ENCODE measurements at places on chromosomes 1 and 21.

- DNase-seq = no peak
Measured at GRCh38 chr1:66316464-66317247, 217.3 kb upstream of the SGIP1 start.

DNA sequence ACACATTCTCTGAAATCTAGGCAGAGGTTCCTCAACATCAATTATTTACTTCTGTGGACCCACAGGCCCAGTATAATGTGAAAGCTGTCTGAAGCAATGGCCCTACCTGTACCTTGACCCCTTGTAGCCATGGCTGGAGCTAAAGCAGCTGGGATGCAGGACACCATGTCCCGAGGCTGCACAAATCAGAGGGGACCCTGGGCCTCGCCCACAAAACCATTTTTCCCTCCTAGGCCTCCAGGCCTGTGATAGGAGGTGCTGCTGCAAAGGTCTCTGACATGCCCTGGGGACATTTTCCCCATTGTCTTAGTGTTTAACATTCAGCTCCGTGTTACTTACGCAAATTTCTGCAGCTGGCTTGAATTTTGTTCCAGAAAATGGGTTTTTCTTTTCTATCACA lies 110.5 kb downstream of the BRINP3 start:
- DNase-seq = no peak

DNA sequence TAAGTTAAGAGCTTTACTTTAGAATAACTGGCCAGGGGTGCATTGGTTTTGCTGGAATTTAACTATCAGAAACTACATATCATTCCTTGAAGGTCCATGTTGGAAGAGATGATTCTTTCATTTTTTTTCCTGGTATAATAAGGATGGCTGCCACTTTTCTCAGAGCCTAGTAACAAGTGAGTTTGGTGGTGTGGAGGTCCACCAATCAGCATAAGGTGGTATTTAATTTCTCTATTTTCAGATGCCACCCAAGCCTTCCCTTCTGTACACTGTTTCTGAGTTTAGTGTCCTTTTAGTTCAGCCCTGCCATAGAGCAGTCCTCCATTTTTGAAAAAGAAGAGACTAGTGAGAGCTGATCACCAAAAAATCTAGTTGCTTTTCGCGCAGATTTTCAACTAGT lies 386.3 kb downstream of the USP25 start:
- DNase-seq = no peak

DNA sequence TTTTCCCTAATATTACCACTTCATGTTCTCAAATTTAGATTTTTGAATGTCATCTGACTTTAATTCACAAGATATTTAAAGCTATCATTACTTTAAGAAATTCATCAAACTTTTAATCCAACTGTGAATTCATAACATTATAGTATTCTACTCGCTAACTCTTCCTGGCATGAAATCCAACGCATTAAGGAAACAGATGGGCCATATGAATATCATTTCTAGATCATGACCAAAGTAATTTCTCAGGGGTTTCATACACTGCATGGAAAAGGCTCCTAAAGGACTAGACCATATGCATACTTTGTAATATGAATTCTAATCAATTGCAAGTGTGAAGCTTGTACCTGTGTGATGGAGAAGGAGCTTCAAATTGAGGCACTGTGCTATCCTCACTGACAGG lies 72.4 kb downstream of the COP1 start:
- no peak for DNase-seq

DNA sequence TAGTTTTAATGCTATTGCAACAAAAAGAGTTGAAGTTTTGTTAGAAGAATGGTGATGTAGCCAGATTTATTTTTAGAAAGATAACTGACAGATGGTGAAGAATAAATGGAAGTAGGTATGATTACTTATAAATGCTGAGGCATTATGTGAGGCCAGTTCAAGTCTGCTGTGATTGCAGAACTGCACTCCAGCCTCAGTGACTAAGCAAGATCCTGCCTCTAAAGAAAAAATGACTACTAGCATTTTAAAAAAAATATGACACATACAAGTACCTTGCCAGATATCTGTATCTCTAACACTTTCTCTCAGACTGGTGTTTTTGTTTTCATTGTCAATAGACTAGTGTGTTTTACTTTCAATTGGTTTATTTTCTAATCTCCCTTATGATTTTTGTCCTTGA lies 1242.4 kb upstream of the ADGRL4 start:
- DNase-seq = peak; percentile 63

GRCh38 chr1:215845234-215845891 lies 278.3 kb downstream of the KCTD3 start:
- peak; percentile 71 for DNase-seq

DNA sequence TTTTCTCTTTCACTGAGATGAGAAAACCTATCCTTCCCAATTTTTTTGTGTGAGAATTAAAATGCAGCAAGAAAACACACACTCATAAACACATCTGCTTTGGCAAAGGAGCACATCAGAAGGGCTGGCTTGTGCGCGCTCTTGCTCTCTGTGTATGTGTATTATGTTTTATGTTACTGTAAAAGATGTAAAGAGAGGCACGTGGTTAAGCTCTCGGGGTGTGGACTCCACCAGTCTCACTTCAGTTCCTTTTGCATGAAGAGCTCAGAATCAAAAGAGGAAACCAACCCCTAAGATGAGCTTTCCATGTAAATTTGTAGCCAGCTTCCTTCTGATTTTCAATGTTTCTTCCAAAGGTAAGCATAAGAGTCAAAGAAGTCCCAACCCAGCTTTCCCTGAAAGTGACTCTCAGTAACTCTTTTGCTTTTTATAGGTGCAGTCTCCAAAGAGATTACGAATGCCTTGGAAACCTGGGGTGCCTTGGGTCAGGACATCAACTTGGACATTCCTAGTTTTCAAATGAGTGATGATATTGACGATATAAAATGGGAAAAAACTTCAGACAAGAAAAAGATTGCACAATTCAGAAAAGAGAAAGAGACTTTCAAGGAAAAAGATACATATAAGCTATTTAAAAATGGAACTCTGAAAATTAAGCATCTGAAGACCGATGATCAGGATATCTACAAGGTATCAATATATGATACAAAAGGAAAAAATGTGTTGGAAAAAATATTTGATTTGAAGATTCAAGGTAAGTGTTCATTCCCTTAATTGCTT lies at the start of gene CD2:
Gene CD2, plus strand, starts transcription at position 233 of the 780 bp plus-strand sequence. Its CDS starts 63 bp downstream, at position 296.
- DNase-seq = no peak

- DNase-seq = no peak
Measured at GRCh38 chr1:94721240-94721639, 98.9 kb upstream of the SLC44A3 start.

GRCh38 chr1:156926175-156926574 lies 5.7 kb downstream of the LRRC71 start:
- DNase-seq = peak; percentile 61

DNA sequence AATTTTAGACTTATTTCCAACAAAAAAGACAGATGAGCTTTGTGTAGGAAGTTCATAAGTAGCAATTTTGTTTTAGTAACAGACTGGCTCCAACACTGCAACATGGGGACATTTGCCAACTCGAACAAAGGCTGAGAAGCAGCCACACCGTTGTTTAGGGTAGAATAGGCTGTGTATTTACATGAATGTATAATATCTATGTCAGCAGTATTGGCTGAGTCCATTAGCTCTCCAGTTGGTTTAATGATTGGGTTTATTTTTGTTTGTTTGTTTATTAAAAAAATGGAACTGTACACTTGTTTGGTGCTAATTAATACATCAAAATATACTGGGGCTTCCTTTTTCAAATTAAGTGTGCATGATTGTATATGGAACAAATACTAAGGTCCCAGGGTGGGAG lies 7.3 kb upstream of the TMCO2 start:
- no peak for DNase-seq

DNA sequence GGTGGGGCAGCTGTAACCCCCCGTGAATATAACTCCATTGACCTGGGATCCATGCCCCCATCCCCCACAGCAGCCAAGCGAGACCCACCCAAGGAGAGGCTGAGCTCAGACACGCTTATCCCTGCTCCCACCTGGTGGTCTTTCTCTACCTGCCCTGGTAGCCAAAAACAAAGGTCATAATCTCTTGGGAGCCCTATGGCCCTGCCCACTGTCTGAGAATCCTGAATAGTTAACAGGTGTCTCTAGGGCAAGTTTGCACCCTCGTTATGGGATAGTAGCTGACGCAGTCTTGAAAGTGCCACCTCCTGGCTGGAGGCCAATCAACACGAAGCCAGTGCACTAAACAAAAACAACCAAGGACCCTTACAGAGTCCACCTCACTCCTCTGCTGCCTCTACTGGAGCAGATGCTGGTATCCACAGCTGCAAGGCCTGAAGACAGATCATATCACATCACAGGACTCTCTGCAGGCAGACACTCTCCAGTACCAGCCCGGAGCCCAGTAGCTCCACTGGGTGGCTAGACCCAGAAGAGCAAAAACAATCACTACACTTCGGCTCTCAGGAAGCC lies 134.3 kb upstream of the C1orf174 start:
- DNase-seq = no peak

GRCh38 chr1:165259706-165260428 lies 96.6 kb downstream of the LMX1A start:
- no peak for DNase-seq

DNA sequence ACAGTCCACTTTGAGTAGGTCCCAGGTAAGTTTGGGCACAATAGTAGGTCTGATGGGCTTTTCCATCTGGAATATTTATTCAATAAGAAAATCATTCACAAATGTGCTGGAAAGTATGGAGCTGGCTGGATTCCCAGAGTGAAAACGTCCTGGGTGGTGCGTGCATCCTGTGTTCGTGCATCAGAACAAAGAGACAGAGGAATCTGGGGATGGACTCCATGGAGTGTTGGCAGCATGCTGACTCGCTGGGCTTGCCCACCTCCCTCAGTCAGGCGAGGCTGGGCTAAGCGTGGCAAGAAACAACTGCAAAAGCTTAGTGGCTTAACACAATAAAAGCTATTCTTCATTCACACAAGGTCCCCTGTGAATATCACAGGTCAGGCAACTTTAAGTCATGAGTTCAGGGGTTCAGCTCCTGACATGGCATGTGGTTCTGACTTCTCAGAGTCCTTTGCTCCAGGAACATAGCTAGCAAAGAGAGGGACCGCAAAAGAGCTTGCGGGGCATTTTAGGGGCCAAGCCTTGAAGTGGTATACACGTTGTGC lies 151.6 kb upstream of the ZNF644 start:
- no peak for DNase-seq

GRCh38 chr1:217388522-217389065 lies 242.3 kb downstream of the GPATCH2 start:
- no peak for DNase-seq

DNA sequence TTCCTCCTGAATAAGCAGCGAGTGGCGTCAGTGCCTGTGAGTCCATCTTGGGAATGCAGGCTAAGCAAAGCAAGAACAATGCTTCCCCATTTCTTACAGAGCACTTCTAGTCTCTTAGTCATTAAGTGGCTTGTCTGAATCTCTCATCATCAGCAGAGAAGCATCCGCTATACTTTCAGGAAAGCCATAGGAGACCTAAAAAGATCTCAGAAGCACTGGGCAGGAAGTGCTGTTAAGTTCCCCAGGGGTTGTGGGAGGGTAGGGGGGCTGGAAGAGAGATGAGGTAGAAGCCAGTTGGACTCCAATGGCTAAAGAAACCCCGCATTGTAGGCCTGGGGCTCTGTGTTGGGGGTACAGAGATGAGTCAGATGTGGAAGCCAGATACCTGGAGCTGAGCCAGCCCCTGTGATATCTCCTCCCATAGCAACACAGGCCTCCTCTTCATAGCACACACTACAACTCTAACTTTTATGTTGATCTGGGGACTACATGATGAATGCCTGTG lies 44.9 kb downstream of the SYT6 start:
- peak; percentile 38 for DNase-seq

- DNase-seq = no peak
Measured at GRCh38 chr1:9628541-9629444, 22.7 kb upstream of the PIK3CD start.

- no peak for DNase-seq
Measured at GRCh38 chr1:164830628-164831027, 271.6 kb downstream of the PBX1 start.

DNA sequence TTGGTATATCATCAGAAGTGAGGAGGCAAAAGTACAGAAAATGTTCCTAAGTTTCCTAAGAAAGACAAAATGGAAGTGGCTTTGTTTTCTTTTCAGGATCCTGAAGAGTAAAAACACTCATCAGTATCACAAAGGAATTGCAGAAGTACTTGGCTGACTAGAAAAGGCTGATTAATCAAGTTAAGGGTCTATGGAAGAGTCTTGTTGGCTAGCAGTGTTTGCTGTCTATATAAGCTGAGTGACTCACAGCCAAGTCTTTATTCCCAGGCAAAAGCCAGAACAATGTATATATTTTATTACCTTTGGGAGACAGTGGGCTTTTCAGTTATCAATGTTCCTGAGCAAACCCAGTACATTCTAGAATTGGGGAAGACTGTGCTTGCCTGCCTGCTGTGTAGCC lies 777.0 kb downstream of the PLA2G4A start:
- DNase-seq = no peak
